ENCODE measurements at places on chromosomes 4 and X. TPM values are rescaled to one million over a fixed set of nuclear protein-coding genes. Genes with fewer than 3 reads are reported as not detected.

GRCh38 chr4:125187226-125188176 lies 127.3 kb upstream of the FAT4 start:
- DNase-seq = no peak

FIP1L1 gene
- 37.6 TPM for total RNA-seq

DNA sequence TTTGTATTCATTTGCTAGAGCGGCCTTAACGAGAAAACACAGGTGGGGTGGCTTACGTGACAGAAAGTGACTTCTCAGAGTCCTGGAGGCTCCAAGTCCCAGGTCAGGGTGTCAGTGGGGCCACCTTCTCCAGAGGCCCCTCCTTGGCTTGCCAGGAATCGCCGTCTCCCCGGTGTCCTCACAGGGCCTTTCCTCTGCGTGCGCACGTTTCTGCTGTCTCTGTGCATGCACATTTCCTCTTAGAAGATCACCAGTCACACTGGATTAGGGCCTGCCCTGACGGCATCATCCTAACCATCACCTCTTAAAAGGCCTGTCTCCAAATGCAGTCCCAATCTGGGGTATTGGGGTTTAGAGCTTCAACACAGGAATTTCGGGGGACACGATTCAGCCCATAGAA lies 63.8 kb upstream of the HELT start:
- no peak for DNase-seq

DNA sequence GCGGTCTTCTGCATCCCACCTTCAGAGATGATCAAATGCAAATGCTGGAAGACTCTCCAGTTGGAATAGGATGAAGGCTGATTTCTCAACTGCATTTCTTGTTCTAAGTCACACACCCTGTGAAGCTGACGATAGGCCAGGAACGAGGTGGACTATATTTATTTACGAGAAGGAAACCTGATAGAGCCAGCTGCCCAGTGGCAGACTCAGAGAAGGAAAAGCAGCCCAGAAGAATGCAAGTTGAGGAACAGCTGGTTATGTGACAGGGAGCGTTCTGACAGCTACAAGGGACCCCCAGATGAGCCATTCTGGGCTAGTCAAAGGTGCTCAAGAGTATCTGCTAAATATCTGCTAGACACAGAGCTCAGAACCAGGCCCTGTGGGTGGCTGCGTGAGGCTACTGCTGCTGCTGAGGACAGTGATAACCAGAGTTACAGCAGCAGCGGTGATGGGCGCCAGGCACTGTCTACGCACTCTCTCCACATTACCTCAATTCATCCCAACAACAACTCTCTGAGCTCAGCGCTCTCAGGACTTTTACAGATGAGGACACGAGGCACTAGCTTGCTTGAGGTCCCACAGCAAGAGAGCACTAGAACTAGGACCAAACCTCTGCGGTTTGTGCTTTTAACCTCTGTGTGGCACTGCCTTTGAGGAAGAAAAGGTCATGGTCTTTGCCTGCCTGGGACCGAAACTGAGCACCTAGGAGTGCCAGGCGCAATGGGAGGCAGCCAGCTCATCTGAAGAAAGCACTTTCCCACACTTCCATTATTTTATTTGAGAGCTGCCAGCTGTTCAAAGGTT lies 69.0 kb downstream of the GATB start:
- DNase-seq = no peak

C4orf17 gene
- not detected for total RNA-seq

DNA sequence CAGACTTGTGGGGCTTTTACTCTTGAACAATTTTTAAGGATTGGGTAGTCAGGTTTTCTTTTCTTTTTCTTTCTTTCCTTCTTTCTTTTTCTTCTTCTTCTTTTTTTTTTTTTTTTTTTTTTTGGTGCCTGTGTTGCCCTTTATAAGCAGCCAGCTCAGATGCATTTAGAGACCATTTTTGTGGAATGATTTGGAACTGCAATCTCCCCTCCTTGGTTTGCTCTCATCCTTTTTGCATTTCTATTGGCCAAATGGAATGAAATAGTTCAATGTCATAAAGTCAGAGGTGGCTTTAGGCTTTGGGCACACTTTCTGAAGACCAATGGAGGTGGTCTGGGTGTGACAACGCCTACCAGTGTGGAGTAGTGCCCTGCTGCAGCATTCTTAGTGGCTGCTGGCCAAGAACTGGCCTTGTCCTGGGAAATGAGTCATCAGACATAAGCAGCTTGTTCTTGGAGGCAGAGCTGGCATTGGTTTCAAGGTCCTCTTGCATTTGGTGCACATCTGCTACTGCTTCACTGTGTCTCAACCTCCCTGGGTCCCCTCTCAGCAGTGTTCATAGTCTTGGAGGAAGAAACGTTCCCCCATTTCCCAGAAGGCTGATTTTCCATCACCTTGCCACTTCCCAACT lies 84.5 kb downstream of the CT47B1 start:
- DNase-seq = peak; percentile 25

TBX22 gene
- total RNA-seq = not detected

VCX gene
- total RNA-seq = not detected

DNA sequence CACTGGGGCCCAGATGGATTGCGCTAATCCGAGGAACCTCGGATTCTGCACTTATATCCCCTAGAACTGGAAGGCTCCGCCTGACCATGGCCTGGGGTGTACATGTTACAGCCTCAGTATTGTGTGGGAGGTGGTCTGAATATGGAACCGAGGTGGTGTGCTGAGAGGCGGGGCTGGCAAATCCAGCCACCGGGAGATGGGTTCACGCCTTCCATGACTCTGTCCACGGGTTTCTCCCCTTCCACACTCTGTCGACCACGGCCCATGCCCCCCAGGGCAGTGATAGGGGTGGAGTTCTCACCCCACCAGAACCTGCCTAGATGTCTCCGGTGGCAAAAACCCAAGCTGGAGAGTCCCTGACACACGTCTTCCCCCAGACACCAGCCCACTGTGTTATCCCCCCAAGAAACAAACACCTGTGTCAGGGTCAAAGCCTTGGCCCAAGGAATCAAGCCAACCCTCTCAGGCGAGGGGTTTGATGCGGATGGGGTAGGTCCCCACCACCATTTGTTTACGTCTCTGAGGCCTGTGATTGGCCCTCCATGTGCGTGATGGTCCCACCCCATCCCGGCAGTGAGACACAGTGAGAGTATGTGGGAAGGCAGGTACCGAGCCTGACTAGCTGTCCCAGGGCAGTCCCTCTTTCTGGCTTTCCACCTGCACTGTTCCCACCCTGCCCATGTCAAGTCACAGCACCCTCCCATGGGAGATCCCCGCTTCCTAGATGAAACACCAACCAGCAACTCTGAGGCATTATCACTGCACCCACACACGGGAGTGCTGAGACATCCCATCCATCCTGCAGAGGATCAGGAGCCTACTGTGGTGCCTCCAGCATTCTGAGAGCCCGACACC lies 6.6 kb upstream of the LOC101059915 start:
- DNase-seq = no peak

DNA sequence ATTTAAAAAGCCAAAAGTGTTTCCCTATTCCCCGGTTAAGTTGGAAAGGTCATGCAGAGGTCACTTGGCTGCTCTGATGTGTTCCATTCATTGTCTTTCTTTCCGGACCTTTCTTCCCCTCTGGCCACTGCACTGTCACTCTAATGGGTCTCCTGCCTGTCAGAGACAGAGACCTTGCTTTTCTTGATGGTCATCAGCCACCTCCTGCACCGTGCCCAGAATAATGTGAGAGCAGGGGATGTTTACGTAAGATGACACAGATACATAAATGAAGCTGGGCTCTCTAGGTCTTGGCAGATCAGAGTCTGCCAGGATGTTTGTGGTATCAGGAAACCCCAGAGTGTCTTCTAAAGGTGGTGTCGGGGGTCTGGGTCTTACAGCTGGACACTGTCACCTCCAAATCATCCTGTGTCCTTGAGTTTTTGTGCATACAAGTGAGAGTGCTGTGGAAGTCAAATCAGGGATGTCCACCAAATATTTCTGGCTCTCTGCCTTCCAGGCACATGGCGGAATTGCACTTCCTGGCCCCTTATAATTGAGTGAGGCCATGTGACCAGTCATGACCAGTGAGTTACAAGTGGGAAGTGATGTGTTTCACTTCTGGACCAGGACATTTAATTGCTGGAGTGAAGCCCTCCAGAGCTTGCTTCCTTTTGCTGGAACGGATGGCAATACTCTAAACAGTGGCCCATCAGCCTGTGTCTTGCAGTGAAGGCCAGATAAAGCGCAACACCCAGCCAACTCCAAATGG lies 130.6 kb upstream of the ATP6AP2 start:
- DNase-seq = no peak

GRCh38 chr4:54228056-54228527 lies 1.0 kb upstream of the PDGFRA start:
- peak; percentile 52 for DNase-seq

DNA sequence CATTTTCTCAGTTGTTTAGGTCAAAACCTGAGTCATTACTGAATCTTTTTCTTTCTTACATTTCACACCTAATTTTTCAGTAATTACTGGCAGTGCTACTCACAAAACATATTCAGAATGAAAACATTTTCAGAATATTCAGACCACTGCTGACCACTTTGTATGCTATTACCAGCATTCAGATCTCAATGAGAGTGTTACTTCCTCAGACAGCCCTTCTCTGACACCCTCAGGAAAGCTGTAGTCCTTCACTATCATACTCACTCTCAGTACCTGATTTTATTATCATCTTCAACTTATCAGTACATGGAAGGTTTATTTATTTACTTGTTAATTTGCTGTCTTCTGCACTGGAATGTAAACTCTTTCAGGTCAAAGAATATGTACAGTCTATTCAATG lies 12.3 kb upstream of the ALB start:
- DNase-seq = no peak

DNA sequence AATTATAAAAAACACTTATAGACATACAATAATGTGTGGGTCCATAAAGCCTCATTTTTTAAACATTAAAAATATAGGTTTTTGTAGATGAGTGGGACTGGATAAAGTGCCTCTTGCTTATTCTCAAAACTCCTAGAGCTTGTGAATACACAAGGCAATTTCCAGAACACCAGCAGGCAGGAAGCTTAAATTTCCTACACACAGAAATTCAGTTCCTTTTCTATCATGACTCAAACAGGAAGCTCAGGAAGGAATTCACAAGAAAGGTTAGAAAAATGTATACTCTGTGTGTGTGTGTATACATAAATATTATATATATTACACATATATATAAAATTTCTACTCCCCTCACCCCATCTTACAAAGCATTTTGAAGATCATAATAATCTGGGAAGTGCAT lies 11.3 kb downstream of the MAGEB6 start:
- DNase-seq = no peak

DNA sequence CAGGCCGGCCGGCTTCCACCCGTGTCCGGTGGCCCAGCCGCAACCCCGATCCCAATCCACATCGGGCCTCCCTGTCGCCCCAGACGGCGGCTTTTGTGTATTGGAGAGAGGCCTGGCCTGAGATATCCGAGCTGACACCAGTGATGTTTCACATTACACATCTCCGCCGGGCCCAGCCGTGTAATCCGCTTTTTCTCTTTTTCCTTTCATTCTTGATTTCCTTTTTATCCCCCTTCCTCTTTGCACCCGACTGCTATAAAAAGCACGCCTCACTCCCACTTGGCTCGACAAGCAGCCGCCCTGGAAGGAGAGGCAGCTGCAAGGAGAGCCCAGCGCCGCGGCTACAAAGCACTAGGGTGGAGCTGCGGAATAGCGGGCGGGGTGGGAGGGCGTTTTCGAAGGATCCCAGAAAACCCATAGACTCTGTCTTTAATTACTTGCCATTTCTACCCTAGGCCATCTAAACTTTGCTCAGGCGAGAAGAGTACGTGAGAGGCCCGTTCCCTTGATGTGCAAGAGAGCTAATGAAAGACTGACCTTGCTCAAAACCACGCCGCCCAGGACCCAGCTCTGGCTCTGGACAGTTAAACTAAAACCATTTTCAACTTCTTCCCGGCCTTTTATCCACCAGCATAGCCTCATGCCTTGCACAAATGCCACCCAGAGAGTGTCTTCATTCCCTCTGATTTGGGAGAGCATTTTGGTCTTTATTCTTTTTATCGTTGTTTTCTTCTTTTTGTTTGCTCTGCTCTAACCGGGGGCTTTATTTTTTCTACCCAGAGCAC lies 3.2 kb downstream of the PITX2 start:
- DNase-seq = no peak

RAI2 gene
- 22.4 TPM for total RNA-seq

DNA sequence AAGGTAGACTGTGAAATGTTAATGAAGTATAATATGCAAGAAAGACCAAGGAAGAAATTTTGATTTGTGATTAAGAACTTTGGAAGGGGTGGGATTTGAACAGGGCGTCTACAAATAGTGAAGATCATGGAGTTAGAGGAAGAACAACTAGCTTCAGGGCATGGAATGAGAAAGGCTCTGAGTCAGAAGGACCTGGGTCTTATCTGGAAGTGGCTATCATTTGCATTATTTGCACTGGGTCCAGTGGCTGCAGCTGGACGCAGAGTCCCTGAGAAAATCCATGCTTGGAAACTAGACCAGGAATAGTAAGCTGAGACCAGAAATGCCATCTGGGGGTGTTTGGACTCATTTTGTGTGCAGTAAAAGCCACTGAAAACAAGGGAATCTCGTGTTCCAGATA lies 4.3 kb upstream of the LIMCH1 start:
- no peak for DNase-seq

GRCh38 chr4:78644744-78645330 lies 93.3 kb downstream of the ANXA3 start:
- peak; percentile 38 for DNase-seq

DNA sequence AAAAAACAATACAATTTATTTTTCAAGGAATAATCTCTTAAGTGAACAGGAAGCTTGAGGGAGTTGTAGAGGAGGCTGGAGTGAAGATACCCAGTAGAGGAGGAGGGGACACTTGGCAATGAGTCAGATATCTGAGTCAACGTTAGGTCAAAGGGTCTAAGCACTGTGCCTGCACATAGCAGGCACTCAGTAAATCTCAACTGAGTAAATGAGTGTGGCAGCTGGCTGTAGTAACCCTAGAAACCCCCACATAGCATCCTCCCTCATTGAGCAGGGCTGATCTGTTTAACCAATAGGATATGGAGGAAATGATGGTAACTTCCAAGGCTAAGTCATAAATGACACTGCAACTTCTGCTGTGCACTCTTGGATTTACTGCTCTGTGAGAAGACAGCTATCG lies 186.0 kb upstream of the FAM241A start:
- no peak for DNase-seq

DNA sequence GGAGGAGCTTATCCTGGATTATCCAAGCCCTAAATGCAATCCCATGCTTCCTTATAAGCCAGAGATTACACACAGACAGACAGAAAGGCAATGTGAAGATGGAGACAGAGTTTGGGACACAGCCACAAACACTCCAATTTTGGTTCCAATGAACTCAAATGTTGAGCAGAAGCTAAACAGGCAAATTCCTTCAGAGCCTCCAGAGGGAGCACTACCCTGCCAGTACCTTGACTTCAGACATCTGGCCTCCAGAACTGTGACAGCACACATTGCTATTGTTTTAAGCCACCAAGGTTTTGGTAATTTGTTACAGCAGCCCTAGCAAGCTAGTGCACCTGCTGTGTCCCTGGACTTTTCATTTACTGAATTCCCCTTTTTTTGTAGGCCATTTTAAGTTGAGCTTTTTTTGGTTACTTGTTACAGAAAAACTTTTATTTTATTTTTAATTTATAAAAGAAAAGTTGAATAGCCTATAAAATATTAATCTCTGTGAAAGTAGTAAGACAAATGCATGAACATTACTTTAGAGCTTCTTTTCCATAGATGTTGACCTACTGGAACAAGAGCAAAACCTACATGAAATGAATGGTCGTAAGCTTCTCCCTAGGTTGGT lies 33.4 kb upstream of the SRD5A3 start:
- DNase-seq = no peak

GRCh38 chrX:134171661-134172587 lies 65.1 kb upstream of the CCDC160 start:
- no peak for DNase-seq

- DNase-seq = no peak
Measured at GRCh38 chr4:176241703-176242102, 27.3 kb downstream of the ASB5 start.

- DNase-seq = no peak
Measured at GRCh38 chrX:19727887-19728648, 159.3 kb downstream of the SH3KBP1 start.

Data from omental fat pad (tissue), 4 donors.